Right atrium auricular region (tissue), 2 donors: ENCODE measurements at places on chromosomes 4 and X. TPM values are rescaled to one million over a fixed set of nuclear protein-coding genes. Genes with fewer than 3 reads are reported as not detected.

Gene MAGEC1
- not detected for total RNA-seq

Gene TSPAN5
- 5.7 TPM for total RNA-seq

Gene RBMXL3
- total RNA-seq = not detected

GRCh38 chr4:59339631-59340030, 1860.5 kb upstream of the ADGRL3 start:
- no peak overlapping the region for H3K27ac ChIP-seq
- no peak for DNase-seq
- H3K4me3 ChIP-seq = no peak overlapping the region
- no peaks in the 10 kb centered on the region for H3K27me3 ChIP-seq

DNA sequence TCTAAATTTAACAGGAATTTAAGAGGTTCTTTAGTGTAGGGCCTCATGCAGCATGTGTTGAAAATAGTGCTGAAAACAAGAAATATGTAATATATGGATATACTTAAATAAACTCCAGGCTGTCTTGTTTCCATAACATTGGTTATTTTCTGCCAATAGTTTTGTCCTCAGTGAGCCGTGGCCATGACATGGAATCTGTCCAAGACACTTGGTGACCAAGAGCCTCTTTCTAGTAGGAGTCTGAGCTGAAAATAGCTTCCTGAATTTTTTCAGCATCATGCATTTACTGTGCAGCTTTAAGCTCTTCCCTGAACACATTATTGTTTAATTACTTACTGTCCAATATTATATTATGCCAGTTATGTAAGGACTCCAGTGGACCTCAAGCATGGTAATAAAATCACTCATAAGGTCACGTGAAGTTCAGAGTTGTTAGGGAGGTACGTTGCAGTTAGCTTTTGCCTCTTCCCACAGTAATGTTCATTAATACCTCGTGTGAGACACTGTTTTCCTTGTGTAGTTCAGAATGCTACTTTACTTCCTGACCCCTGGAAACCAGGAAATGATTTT, 488.2 kb downstream of the GRID2 start:
- H3K36me3 ChIP-seq = no peaks in the 10 kb centered on the region
- H3K27me3 ChIP-seq = no peaks in the 10 kb centered on the region
- H3K4me3 ChIP-seq = no peak overlapping the region
- no peak for DNase-seq

GRCh38 chr4:168560184-168561180, 63.6 kb downstream of the PALLD start:
- no peaks in the 10 kb centered on the region for H3K36me3 ChIP-seq
- no peaks in the 10 kb centered on the region for H3K27me3 ChIP-seq
- no peak overlapping the region for H3K4me3 ChIP-seq
- peak overlapping the region; percentile 54 for H3K27ac ChIP-seq
- DNase-seq = no peak

GRCh38 chr4:63607169-63607872, 801.9 kb downstream of the TECRL start:
- no peaks in the 10 kb centered on the region for H3K4me1 ChIP-seq
- no peak for DNase-seq
- no peaks in the 10 kb centered on the region for H3K36me3 ChIP-seq

GRCh38 chrX:9352243-9352642, 112.6 kb upstream of the TBL1X start:
- no peak for DNase-seq
- H3K27ac ChIP-seq = no peak overlapping the region
- H3K4me1 ChIP-seq = no peaks in the 10 kb centered on the region
- H3K4me3 ChIP-seq = no peak overlapping the region
- no peaks in the 10 kb centered on the region for H3K27me3 ChIP-seq
